ENCODE measurements at places on chromosomes 7 and 10.

- peak; percentile 9 for ATAC-seq
Observed at GRCh38 chr7:115005953-115006352, 84.1 kb downstream of the MDFIC start.

DNA sequence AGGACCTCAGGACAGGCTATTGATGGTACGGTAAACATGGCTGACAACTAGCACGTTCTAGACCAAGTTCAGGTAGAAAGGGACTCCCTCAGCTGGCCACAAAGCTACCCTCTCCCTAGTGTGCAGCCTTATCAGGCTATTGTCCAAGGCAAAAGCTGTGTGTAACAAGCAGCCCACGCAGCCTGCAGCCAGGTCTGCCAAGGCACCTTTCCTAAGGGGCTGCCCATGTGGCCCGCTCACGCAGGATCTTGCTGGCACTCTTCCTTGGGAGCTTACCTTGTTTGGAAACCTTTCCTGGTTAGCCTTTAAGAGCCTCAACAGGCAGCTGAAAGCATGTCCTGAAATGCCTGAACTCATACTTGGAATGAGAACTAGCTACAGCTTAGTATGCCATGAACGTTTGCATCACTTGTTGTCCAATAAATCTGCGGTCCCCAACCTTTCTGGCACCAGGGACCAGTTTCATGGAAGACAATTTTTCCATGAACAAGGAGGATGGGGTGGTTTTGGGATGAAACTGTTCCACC is 51.7 kb downstream of the SYPL1 start:
- ATAC-seq = no peak

DNA sequence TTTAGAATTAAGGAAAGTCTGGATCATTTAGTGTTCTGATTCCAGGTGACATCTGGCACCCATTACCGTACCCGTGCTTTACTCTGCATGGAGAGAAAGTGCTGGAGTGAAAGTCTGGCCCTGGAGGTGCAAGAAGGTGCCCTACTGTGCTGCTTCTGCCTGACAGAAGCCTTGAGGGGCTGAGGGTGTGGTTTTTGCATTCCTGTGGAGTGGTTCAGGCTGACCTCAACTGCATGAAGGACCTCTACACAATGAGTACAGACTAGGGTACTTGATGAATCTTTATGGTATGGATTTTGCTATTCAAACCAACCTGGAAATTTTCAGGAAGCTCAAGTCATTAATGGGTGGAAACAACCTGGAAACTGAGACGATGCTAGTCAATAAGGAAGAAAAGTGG is 45.1 kb upstream of the GSAP start:
- ATAC-seq = no peak

GRCh38 chr7:85014936-85015660 is 171.8 kb downstream of the SEMA3D start:
- ATAC-seq = no peak
